ENCODE measurements at places on chromosomes 1 and 21.
A peak's percentile ranks its signal among the peaks of the same experiment; 100 is the strongest.

DNA sequence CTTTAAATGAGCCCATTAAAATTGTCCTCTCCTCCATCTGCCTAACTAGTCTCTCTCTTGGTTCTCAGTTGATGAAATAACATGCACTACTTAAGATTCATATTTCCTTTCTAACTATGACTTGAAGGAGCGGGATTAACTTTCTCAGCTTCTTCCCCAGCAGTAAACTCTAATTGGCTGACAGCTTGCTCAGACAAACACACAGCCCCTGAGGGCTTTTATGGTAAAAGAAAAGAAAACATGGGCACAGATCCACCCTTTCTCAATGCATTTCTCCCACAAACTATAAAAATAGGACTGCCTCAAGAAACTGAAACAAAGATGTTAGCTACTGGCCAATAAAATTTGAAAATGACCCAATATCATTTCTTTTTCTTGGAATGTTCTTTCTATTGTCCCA, 703.1 kb downstream of the ADGRL2 start:
- DNase-seq, result peak; percentile 27

GRCh38 chr1:17927952-17928351, 172.8 kb downstream of the ACTL8 start:
- DNase-seq, result no peak

DNA sequence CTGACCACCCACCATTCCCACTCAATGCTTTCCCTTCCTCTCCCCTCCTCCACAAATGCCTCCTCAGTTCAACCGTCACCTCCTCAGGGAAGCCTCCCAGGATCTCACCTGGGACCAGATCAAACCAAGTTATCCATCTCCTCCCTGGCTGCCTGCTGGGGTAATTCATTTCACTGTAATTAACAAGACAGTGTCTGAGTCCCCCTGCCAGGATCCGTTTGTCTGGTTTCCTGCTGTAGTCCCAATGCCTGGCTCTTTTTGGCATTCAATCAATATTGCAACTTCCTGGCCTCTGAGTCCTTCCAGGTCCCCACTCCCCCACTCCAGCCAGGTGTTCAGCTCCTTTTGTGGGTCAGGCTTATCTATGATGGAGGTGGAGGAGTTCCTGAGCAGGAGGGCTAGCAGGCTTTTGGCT, 687.7 kb downstream of the PTPRU start:
- no peak for DNase-seq

GRCh38 chr1:227037121-227037520, 97.0 kb downstream of the COQ8A start:
- no peak for DNase-seq

DNA sequence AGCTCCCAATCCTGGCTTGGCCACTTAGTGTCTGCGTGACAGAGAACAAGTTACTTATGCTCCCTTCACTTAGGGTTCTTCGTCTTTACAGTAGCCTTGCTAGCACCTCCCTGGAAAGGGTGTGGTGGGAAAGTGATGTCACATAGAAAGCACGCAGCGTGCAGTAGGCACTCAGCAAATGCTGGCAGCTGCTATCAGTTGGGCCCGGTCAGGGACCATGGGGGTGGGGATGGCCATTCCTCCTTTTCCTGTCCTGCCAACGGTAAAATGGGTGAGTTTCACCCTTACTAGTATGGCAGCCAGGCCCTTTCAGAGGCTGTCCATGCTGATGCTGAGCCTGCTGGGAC, 6.2 kb upstream of the KCNA10 start:
- no peak for DNase-seq

DNA sequence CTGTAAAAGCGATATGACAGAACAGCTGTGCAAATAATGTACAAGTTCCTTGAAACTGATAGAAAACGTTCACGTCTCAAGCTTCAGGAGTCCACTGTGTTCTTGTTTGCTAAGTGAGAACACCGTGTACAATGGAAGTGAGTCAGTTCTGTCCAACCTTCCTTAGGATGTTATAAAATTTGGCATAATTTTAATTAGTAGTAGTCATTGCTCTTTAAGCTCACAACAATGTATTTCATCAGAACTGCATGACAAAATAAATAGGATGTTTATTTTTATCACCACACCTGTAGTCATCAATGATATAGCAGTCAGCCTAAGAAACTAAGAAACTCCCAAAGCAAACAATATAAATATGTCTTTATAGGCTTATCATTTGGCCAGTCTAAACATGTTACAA, 53.0 kb downstream of the RGS2 start:
- DNase-seq, result no peak

- DNase-seq, result no peak
Observed at GRCh38 chr1:94071391-94071790, 49.6 kb downstream of the ABCA4 start.

DNA sequence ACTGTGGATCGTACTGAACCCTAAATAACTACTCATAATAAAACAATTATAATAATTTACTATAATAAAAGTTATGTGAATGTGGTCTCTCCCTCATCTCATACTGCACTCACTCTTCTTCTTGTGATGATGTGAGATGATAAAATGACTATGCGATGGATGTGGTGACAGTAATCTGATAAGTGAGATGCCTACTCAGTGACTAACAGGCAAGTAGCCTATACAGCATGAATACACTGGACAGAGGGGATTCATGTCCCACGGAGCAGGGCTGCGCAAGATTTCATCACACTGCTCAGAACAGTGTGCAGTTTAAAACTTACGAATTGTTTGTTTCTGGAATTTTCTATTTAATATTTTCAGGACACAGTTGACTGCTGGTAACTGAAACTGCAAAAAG, 304.0 kb downstream of the DUSP10 start:
- no peak for DNase-seq

DNA sequence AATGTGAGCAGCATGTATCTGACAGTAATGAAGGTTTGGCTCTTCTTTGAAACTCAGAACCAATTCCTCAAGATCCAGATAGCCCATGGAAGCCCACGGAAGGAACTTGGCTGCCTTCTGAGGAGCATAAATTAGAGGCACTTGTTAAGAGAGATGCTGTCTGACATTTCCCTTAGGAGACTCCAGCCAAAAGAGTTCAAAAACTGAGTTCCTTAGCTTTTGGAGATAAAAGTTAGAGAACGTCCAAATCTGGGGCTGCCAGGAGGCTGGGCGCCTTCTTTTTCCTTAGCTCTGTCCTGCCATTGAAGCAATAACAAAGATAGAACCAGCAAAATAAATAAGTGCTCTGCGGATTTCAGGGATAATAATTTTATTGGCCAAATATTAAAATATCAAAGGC, 439.6 kb upstream of the USP24 start:
- DNase-seq, result no peak

GRCh38 chr1:27588256-27589232, 15.4 kb downstream of the AHDC1 start:
- no peak for DNase-seq

DNA sequence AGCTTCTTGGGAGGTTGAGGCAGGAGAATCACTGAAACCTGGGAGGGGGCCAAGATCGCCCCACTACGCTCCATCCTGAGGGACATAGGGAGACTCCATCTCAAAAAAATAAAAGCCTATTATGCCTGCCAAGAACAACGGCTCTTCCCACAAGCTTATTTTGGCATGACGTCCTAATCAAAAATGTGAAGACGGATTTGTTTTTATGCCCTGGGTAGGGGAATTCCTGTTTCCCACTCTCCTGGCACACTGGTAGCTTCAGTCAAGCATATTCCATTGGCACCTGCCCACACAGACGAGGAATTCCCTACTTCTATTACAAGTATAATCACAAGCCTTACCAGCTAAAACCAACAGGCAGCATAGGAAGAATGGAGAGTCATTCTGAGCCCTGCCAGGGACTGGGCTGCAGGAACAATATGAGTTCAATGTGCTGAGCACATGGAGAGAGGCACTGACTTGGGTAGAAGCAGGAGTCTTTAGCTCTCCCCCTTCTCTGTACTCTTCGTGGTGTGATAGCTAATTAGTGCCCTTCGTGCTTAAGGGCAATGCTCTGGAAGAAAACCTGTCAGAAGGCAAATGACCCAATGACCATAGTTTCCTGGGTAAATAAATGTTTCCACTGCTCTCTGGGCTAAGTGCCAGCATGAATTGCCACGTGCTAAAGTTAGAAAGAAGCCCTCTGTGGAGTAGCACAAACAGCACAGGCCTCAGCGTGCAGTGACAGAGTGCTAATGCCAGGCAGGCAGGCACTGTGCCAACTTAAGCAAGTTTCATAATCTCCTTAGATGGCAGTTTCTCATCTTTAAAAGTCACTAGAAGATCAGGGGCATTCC, 16.8 kb downstream of the TNFSF4 start:
- peak; percentile 78 for DNase-seq

GRCh38 chr1:116919802-116920201, 10.1 kb downstream of the PTGFRN start:
- DNase-seq, result peak; percentile 30

GRCh38 chr1:28933277-28933676, 18.9 kb downstream of the EPB41 start:
- DNase-seq, result no peak

DNA sequence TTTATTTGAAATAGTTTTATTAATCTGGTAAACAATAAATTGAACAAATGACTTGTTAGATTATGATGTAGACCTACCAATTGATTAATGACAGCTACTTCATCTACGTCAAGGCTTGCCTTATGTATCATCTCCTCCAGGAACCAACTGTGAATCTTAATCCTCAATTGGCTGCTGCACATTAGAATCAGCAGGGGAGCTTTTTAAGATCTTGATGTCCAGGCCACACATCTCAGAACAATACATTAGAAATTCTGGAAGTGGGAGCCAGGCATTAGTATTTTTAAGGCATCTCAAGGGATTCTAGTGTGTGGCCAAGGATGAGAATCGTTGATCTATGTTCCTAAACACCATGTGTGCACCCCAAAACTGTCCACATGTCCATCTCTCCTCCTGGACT, 52.0 kb upstream of the LYPLAL1 start:
- no peak for DNase-seq

DNA sequence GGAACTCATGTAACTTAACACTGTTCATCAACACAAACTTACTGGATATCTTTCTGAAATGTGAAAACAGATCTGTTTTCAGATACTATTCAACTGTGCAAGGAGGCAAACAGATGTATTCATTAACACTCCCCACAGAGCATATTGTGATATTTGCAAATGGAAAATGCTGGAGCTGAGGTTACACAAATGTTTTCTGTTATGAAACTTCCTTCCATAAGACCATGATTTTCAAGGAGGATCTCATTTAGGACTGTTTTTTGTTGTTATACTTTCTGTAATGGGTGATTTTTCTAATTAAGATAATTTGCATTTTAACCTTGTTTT, 56.1 kb downstream of the GABPA start:
- DNase-seq, result no peak

DNA sequence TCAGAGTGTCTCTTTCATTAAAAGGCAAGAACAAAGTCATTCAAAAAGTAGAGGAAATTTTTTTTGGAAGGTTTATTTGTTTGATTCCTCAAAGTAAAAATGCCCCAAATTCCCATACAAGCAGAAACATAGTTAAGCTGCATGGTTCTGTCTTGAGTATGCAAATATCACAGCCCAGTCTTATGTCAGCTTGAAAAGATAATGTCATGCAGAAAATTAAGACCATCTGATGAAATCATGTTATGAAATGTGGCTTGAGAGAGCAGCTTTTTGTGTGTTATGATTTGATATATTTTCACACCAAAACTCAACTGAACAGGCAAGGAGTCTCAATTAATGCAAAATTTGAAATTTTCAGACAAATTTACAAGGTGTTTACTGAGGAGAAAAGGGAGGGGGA, 411.0 kb downstream of the LMO4 start:
- DNase-seq, result no peak

GRCh38 chr1:202143011-202143767, 1.3 kb downstream of the ARL8A start:
- DNase-seq, result no peak

- no peak for DNase-seq
Observed at GRCh38 chr1:198929961-198930599, 291.2 kb downstream of the PTPRC start.

DNA sequence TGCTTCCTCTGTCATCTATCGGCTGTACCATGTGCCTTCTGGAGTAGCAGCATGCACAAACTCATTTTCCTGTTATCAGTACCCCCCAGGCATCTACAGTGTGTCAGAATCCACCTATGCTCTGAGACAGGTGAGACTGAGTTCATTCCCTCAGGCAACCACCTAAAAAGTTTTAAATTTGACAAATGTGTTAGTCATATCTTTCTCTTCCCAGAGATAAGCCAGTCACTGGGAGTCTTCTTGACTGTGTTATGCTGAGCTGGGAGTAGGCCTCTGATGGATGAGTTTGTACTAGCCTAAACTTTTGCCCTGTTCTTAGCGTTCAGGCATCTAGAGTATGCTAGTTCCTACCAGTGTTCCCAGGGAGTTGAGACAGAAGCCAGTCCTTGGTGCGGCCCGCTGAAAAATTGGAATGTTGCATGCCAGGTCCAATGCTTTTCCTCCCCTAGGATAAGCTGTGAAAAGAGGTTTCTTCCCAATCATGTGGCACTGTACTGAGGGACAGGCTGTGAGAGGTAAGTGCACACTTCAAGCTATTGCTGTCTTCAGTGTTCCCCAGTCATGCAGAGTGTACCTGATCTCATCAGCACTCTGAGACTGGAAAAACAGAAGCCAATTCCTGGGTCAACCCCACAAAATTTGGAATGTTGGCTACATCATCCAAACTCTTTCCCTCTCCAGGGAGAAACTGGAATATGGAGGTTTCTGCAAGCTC, 1202.3 kb downstream of the NCAM2 start:
- DNase-seq, result no peak

DNA sequence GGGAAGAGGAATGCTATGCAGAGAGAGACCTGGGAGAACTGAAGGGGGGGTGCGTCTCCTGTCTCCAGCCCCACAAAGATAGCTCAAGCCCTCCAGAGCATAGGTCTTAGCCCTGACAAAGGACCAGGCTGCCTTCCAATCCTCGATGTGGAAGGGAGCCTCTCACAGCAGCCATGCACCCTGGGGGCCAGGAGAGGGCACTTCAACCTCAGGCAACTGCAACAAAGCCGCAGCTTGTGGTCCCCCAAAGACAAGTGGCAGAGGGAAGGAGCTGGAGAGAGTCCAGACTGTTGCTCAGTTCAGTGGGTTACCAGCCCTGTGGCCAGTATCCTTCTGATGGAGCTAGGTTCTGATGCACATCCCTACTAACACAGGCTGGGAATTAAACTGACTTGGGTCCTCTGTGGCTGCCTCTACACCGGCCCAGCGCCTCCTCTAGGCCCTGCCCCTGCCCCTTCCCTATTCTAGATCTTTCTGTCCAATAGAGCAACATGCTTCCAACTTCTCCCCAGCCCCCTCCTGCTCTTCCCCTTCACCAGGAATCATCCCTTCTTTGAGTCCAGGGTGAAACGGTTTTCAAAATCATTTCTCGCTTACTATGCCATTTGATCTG, 100.7 kb upstream of the SPATA6 start:
- DNase-seq, result peak; percentile 63

DNA sequence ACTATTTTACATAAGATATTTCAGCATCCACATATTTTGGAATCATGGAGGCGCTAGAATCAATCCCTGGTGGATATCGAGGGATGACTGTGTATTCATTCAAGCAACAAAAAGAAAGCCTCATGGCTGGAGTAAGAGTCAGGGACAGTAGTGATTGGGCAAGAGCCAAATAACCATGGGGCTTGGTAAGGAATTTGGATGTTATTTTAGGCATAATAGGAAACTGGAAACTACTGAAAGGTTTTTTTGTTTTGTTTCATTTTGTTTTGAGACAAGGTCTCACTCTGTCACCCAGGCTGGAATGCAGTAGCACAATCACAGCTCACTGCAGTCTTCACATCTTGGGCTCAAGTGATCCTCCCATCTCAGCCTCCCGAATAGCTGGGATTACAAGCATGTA, 33.8 kb upstream of the EYA3 start:
- no peak for DNase-seq

- no peak for DNase-seq
Observed at GRCh38 chr21:36450511-36450910, 29.4 kb downstream of the CLDN14 start.

- DNase-seq, result peak; percentile 92
Observed at GRCh38 chr1:236063919-236064673, 794 bp downstream of the NID1 start.
